Progenitor cell of endocrine pancreas (in vitro differentiated cells): ENCODE measurements at places on chromosomes 6 and 20.

- DNase-seq = no peak
These were observed 307.1 kb upstream of the RSPO3 start for GRCh38 chr6:126811321-126811720.

- DNase-seq = no peak
These were observed 14.3 kb downstream of the CRNKL1 start for GRCh38 chr20:20037960-20038359.

- no peak for DNase-seq
These were observed 23.9 kb downstream of the NOL4L start for GRCh38 chr20:32560989-32561830.

DNA sequence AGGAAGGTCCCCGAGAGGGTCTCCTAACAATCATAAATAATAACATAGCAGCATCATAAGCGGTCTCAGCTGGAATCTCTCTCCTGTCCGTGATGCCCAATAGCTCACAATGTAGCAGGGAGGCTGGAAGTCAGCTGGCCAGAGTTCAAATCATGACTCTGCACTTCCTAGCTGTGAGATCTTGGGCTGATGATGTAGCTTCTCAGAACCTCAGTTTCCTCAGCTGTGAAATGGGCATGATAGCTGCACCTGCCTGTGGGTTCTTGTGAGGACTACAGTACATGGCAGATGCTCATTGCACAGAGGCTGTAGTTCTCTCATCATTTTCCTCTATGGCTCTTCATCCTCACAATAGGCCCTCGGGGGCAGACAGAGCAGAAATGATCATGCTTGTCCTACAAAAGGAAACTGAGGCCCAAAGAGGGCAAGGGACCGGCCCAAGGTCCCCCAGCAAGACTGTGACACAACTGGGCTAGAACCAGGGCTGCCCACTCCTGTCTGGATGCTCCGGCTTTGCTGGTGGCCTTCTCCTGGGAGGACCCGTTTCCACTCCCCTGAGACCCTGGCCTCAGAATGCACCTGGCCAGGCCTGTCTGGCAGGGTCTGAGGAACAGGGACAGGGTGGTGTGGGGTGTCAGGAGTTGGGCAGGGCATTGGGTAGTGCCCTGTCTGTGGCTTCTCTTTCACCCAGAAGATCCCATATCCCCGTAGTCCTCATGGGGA is 17.7 kb downstream of the SLC12A5 start:
- DNase-seq = no peak

- DNase-seq = no peak
These were observed 58.9 kb upstream of the RREB1 start for GRCh38 chr6:7048894-7049293.

- DNase-seq = no peak
These were observed 29.9 kb downstream of the FBXO5 start for GRCh38 chr6:152952866-152953509.

GRCh38 chr6:72783666-72784065 is 161.8 kb downstream of the KCNQ5 start:
- no peak for DNase-seq

DNA sequence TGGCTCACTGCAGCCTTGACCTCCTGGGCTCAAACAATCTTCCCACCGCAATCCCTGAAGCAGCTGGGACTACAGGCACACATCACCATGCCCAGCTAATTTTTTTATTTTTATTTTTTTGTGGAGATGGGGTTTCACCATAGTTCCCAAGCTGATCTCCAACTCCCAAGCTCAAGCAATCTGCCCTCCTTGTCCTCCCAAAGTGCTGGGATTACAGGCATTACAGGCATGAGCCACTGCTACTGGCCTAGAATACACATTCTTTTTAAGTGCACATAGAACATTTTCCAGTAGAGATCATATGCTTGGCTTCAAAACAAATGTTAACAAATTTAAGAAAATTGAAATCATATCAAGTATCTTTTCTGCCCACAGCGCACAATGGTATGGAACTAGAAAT is 176.8 kb upstream of the MARCKS start:
- no peak for DNase-seq

DNA sequence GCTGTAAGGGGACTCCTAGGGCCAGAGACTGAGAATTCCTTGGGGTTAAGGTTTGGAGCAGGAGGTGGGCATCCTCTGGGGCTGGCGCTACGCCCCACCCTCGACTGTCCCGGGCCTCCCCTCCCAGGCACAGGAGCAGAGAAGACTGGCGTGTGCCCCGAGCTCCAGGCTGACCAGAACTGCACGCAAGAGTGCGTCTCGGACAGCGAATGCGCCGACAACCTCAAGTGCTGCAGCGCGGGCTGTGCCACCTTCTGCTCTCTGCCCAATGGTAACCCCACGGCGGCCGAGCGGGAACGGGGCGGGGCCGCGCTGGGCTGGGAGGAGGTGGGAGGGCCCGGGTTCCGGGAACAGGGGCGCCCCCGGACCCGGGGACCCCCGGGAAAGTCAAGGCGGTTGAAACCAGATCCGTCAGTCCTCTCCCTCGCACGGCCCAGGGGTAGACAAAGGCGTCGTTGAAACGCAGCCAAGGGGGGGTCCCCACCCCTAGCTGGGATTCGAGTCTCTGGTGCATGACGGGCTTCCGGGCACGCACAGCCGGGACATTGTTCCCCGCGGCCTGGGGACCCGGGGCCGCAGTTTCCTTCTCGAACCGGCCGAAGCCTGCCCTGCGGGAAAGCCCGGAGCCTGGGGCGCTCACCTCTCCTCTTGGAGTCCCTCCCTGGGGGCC is 844 bp downstream of the WFDC2 start:
- DNase-seq = peak; percentile 56

DNA sequence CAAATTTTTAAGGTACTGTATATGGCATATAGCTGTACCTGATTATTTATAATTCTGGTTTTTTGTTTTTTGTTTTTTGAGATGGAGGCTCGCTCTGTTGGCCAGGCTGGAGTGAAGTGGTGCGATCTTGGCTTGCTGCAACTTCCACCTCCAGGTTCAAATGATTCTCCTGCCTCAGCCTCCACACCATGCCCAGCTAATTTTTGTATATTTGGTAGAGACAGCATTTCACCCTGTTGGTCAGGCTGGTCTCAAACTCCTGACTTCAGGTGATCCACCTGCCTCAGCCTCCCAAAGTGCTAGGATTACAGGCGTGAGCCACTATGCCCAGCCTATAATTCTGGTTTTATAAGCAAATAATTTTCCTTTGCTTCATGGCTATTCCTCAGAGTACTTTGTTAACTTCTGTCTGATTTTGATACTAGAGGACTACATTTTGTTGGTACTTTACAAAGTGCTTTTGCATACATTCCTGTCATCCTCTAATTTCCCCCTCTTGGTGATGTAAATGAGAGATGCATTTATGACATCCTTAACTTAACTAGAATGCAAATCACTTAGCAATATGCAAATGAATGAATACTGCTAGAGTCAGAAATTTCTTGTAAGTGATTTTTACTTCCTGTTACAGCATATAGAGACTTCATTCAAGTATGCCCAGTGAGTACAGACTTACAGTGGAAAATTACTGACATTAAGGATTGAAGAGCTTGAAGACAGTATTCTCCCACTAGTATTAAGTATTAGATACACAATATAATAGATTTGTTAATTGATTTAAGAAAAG is 35.7 kb upstream of the ARID1B start:
- DNase-seq = no peak

DNA sequence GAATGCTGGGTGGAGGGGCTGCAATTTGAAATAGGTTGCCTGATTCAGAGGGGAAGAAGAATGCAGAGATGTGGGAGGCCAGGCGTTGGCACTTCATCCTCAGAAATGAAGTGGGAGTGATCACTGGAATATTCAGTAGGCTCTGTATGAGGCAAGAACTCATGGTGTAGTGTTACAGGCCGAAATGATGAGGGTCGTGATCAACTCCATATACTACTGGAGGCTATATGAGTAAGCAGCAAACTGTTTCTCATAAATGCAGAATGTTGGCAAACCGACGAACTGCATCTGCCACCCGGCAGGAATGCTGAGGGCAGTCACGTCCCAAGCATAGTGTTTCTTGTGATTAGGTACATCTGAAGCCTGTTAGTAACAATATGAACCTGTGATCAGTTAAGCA is 12.7 kb downstream of the KCNS1 start:
- no peak for DNase-seq

DNA sequence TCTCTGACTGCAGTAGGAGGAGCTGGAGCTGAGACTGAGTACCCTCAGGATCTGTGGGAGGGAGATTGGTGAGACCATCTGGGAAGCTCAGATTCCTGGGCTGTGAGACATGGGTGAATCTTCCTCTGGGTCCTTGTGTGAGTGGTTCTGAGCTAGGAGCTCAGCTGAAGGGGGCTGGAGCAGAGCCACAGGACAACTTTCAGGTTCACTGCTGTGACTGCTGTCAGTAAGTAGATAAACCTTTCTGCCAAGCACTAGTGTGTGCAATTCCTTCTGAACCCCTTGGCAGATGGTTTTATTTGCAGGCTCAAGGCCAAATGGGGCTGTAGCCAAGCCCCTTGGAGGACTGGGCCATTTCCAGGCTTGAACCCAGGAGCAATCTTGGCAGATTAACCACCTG is 49.6 kb upstream of the SNAP91 start:
- DNase-seq = no peak

- DNase-seq = no peak
These were observed 172.6 kb downstream of the BMP2 start for GRCh38 chr20:6940048-6940447.

GRCh38 chr6:39003072-39003471 is 45.5 kb upstream of the GLP1R start:
- no peak for DNase-seq

- no peak for DNase-seq
These were observed 323.1 kb upstream of the SLC35B3 start for GRCh38 chr6:8758412-8758811.

DNA sequence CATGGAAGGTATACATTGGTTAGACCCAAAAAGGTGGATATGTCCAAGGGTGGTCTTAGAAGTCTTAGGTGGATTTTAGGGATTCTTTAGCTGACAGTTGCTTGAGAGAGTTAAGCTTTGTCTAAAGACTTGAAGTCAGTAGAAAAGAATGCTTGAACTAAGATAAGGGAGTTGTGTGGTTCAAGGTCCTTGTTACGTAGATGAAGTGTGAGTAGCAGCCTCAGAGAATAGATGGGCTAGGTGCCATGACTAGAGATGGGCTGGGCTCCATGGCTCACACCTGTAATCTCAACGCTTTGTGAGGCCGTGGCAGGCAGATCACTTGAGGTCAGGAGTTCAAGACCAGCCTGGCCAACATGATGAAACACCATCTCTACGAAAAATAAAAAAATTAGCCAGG is 1.7 kb downstream of the SHLD1 start:
- DNase-seq = no peak
